MCF 10A (cell line): ENCODE measurements at places on chromosomes 2 and 18. TPM values are rescaled to one million over a fixed set of nuclear protein-coding genes. Genes with fewer than 3 reads are reported as not detected.
A peak's percentile ranks its signal among the peaks of the same experiment; 100 is the strongest.

Gene COLEC12
- 0.05 TPM in 1 of 2 replicates, not detected in the other for total RNA-seq

GRCh38 chr2:48508461-48509124 is 21.4 kb upstream of the STON1 start:
- no peak for DNase-seq

- DNase-seq = no peak
Measured at GRCh38 chr2:120251078-120251477, 1.6 kb upstream of the RALB start.

Gene EPB41L3
- total RNA-seq = not detected in 2 replicates

DNA sequence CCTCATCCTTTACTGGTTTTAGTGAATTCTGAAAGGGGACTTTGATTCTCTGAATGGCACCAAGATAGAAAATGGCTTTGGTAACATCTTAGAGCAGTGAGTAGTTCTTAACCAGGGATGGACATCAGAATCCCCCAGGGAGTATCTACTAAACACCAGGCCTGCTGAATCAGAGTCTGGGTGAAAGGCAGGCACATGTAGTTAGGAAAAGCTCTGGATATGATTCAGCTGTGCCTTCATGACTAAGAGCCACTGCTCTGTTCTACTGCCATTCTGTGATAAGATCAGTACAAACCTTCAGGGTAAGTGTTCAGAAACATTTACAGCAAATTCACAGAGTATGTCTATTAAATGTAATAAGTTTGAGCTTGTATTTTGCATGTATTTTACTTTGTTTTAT is 46.2 kb upstream of the B3GNT2 start:
- peak; percentile 83 for DNase-seq

Gene LINC00305
- not detected in 2 replicates for total RNA-seq

Gene RGPD3
- total RNA-seq = 0.20 TPM in 1 of 2 replicates, not detected in the other

- DNase-seq = no peak
Measured at GRCh38 chr2:206942592-206943478, 3.5 kb downstream of the CPO start.

- no peak for DNase-seq
Measured at GRCh38 chr2:240814280-240814679, 5.7 kb downstream of the KIF1A start.

Gene CYB5A
- 19.4 and 27.5 TPM in 2 replicates for total RNA-seq

Gene PIGN
- total RNA-seq = 29.4 and 29.5 TPM in 2 replicates

DNA sequence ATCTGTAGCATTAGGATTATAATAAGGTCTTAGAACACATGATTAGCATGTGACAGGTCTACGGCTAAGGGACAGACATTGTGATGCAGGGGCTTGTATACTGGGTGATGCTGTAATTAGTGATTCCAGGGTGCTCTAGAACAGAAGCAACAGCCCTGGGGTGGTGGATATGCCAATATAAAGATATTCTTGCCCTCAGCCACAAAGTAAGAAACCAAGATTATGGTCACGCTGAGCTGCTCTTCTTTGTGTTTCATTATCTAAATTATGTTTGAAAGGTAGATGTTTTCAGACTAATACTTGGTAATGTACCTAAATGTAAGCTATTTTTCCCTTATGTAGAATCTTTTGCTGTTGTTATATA is 45.3 kb downstream of the FN1 start:
- no peak for DNase-seq

GRCh38 chr2:199144036-199144435 is 313.7 kb downstream of the SATB2 start:
- no peak for DNase-seq

Gene METTL5
- 68.0 and 109 TPM in 2 replicates for total RNA-seq

DNA sequence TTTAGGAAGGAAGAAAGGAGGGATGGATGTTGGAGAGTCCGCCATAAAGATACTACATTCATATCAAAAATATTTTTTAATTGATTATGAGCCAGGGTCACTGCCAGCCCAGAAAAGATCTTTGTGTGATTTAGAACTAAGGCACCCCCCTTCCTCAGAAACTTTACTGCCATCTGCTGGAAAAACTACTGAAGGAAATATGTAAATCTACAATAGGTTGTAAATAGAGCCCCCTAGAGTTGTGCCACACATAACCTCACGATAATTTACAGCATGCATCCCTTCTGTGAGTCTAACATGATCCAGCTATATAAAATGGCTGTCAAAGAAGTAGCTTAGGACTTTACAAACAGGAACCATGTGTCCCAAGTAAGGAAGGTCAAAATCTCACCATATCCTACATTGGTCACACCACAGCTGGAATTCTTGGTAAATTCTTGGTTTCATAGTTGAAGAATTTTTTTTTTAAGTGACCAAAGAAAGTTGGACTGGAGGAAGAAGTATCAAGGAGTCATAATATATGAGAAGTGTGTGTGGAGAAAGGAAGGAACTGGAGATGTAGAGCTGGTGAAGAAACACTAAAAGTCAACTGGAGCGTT is 152.5 kb downstream of the CYP26B1 start:
- DNase-seq = peak; percentile 69

DNA sequence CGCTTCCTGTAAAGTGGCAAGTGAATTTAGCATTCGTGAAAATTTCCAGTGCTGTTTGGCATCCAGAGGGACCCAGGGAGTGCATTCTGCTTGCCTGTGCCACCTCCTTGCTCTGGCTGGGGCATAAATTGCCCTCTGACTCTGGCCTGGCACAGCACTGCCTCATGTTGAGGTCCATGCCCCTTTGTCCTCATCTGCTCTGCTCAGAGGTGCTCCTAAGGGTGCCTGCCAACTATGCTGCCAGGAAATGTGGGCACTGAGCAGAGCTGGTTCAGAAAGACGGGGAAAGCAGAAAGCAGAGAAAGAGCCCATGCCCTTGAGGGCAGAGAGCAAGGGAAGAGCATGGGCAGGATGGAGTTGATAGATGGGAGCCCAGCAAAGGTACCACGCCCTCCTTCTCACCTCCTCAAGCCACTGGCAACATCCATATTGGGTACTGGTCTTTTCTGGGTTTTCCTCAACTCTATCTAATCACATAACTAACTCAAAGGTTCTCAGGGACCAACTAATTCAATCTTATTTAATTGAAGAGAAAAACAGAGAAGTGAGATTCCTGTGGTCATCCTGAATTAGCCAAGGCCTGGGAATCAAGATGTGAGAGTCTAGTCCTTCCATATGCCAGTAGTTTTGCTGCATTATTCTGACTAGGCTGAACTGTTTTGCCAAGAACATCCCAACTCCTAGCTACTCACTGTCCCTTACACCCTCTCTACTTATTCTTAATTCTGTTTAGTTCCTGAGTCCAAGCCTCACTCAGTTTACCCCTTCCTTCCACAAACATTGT is 441.5 kb upstream of the TNP1 start:
- DNase-seq = no peak

DNA sequence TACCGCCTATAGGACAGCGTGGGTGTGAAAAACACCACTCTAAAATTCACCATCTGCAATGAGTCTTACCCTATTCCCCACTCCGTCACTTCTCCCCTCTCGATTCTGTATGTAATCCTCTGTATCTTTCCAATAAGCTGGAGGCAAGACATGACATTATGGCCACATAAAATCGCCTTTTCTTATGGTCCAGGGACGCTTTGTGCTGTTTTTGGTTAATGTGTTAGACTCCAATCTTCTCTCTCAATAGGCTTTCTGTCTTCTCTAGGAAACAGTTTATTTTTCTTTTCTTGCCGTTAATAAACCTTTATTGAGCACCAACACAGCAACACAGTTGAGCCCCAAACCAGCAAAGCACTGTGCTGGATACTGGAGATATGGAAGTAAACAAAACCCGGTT is 37.9 kb upstream of the ZCCHC2 start:
- no peak for DNase-seq

- no peak for DNase-seq
Measured at GRCh38 chr2:108217211-108217610, 22.6 kb upstream of the SULT1C3 start.

Gene CMPK2
- total RNA-seq = 0.40 TPM in 1 of 2 replicates, not detected in the other

- no peak for DNase-seq
Measured at GRCh38 chr18:28267276-28267675, 90.3 kb upstream of the CDH2 start.

DNA sequence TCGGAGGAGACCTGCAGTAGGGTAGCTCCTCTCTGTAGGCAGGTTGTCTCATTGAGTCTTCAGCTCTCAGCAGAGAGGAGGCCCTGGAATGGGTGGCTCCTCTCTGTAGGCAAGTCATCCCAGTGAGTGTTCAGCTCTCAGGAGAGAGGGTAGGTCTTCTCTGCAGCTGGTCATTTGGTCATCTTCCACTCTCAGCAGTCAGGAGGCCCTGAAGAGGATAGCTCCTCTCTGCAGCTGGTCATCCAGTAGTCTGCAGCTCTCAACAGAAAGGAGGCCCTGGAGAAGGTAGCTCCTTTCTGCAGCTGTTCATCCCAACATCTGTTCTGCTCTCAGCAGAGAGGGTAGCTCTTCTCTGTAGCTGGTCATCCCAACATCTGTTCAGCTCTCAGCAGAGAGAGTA is 26.0 kb upstream of the RUFY4 start:
- DNase-seq = no peak

- DNase-seq = no peak
Measured at GRCh38 chr2:145194673-145195072, 674.8 kb upstream of the ZEB2 start.

- no peak for DNase-seq
Measured at GRCh38 chr18:38074298-38074876, 508.8 kb upstream of the CELF4 start.

DNA sequence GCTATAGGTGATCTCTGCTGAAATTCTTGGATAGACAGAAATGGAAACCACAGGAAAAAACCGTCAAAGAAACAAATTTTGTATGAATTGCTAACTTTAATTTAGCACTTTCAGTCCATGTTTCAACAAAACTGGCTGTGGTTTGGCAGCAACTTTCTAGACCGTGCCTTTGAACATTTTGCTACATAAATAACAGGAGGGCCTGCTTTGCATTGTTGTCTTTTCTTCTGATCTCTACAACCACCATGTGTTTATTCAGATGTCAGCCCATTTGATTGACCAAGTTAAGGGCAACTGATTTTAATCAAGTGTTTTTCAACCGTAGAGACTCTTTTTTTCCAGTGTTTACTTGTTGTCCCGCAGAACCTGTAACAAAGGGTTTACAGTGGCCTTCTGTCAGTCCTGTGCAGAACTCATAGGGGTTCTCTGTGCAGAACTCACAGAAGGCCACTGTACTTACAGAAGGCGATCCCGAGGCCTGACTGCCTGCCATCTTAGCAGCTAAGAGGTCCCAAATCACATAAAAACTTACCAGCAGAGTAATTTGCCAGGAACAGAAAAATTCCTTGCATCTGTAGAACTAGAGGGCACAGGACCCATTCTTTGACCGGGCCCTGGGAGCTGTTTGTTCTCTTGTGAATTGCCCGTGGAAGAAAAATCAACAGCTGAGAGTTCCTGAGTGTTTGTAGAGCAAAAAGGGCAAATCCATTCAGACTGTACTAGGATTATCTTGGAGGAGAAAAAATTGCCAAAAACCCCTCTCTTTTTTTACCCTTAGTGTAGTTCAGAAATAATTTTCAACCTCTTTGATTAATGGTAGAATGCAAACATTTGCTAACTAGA is 120.6 kb downstream of the PRKRA start:
- no peak for DNase-seq

Gene TUBB8B
- not detected in 2 replicates for total RNA-seq

DNA sequence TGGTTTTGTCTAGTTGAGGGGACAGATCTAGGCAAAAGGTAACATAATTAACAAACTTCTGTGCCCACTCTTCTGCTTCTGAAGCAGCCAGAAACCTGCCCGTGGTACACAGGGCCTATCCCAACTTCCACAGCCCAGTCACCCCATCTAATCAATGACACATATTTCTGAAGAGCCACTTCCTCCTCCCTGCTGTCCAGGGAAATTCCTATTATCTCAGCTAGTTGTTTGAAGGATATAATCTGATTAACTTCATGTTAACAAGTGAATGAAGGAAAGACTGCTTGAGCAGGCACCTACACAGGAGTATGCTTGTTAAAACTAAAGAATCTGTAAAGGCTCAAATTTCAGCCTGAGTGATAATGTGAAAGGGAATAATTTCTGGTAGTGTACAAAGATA is 61.4 kb downstream of the CCDC148 start:
- DNase-seq = no peak

Gene GALNT3
- 20.2 and 24.2 TPM in 2 replicates for total RNA-seq

- DNase-seq = no peak
Measured at GRCh38 chr2:100660851-100661584, 98.2 kb downstream of the PDCL3 start.

Gene CCDC85A
- 0.16 and 0.20 TPM in 2 replicates for total RNA-seq

DNA sequence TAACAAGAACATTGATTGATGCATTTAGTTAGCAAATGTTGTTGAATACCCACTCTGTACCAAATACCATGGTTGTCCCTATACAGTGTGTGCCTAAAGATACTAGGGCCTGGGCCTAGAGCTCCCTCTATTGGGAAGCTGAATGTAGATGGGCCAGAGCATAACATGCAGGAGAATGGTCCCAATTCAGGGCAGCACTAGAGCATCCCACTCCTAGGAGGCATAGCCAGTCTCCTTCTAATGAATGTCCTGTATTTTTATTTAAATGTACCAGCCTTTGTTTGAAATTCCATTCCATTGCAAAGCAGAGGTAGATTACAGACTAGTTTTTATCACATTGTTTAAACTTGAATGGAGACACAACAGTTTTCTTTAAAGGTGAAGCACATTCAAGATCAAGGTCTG is 90.6 kb downstream of the FEZ2 start:
- peak; percentile 82 for DNase-seq

GRCh38 chr18:43662657-43663056 is 385.4 kb upstream of the SYT4 start:
- peak; percentile 62 for DNase-seq

- DNase-seq = no peak
Measured at GRCh38 chr18:64294967-64295366, 146.1 kb upstream of the LINC00305 start.

GRCh38 chr2:71452565-71452964 is 796 bp upstream of the DYSF start:
- peak; percentile 92 for DNase-seq

GRCh38 chr18:26574958-26575864 is 26.9 kb upstream of the KCTD1 start:
- peak; percentile 69 for DNase-seq

Gene ARHGAP25
- 0.93 TPM in 2 replicates for total RNA-seq

Gene IL36RN
- total RNA-seq = not detected in 2 replicates

GRCh38 chr2:131417886-131418285 is 53.9 kb upstream of the RAB6D start:
- DNase-seq = no peak
